ENCODE measurements at places on chromosomes 2 and 18.

GRCh38 chr18:33152376-33152775 lies 288.1 kb downstream of the CCDC178 start:
- no peak for DNase-seq

- DNase-seq: peak; percentile 73
Measured at GRCh38 chr18:79453816-79454735, 58.3 kb downstream of the NFATC1 start.

DNA sequence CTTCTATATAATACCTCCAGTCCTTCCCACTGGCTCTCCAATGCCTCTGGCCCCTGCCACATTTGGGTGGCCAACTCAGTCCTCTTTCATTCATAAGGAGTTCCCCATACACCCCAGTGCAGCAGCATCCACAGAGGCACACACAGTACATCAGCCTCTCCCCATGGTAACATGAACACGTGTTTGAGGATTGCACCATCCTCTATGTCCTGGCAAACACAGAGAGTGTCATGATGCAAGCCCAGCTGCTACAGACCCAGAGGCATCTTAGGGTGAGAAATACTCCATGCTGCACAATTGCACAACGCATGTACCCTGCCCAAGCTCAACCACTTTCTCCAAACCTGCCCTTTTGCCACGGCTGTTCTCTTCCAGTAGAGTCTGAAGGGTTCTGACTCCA lies 11.5 kb downstream of the IGFBP5 start:
- DNase-seq: no peak

GRCh38 chr2:65116645-65117044 lies 13.3 kb downstream of the RAB1A start:
- DNase-seq: no peak

GRCh38 chr18:70419526-70419925 lies 130.7 kb downstream of the SOCS6 start:
- DNase-seq: no peak

- no peak for DNase-seq
Measured at GRCh38 chr2:205771031-205771430, 88.7 kb downstream of the NRP2 start.

DNA sequence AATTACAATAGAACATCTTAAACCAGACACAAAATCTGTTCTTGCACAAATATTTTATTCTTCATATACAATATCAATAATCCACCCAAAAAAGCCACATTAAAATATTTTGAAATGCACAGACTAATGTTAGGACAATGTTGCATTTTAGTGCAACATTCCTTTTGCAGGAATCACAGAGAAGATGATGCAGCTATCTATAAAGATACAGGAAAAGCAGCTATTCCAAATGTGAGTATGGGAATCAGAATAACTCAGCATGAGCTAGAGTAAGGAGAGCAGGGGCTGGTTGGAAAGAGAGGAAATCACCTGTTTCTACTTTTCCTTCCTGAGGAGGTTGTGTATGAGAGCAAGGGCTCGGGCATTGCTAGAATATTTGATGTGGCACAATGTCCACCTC lies 4.8 kb downstream of the C2orf66 start:
- DNase-seq: no peak
